Smooth muscle cell of bladder (primary cell): ENCODE measurements at places on chromosomes 1 and 21. TPM values are rescaled to one million over a fixed set of nuclear protein-coding genes. Genes with fewer than 3 reads are reported as not detected.

S100PBP gene
- 26.6 and 36.5 TPM in 2 replicates for total RNA-seq

EPHA2 gene
- 7.0 and 11.7 TPM in 2 replicates for total RNA-seq

FMO2 gene
- 0.28 and 1.9 TPM in 2 replicates for total RNA-seq

SPRR2G gene
- total RNA-seq = not detected in 2 replicates

TCHH gene
- total RNA-seq = under 0.01 TPM in 2 replicates

TLR5 gene
- total RNA-seq = under 0.01 and 0.14 TPM in 2 replicates

SERPINC1 gene
- total RNA-seq = not detected in 2 replicates

PLEKHG5 gene
- total RNA-seq = 5.5 and 7.0 TPM in 2 replicates

SYT14 gene
- 0.65 and 1.8 TPM in 2 replicates for total RNA-seq

OR6N1 gene
- not detected in 2 replicates for total RNA-seq

SYNC gene
- 50.1 and 70.8 TPM in 2 replicates for total RNA-seq

CLCA4 gene
- total RNA-seq = not detected in 2 replicates

ELF3 gene
- total RNA-seq = 0.18 and 0.28 TPM in 2 replicates

ZYG11A gene
- total RNA-seq = 0.46 and 1.00 TPM in 2 replicates

TMEM269 gene
- total RNA-seq = under 0.01 TPM in 1 of 2 replicates, not detected in the other

HMGCL gene
- 52.0 and 53.9 TPM in 2 replicates for total RNA-seq

PRAMEF7 gene
- not detected in 2 replicates for total RNA-seq

NBPF10 gene
- 1.4 and 2.5 TPM in 2 replicates for total RNA-seq

HHAT gene
- total RNA-seq = 3.3 and 3.7 TPM in 2 replicates

FAAP20 gene
- total RNA-seq = 18.3 and 19.1 TPM in 2 replicates

WNT3A gene
- total RNA-seq = not detected in 2 replicates

SLC9C2 gene
- total RNA-seq = not detected in 2 replicates
